ENCODE measurements at places on chromosomes 4 and X. TPM values are rescaled to one million over a fixed set of nuclear protein-coding genes. Genes with fewer than 3 reads are reported as not detected.

DNA sequence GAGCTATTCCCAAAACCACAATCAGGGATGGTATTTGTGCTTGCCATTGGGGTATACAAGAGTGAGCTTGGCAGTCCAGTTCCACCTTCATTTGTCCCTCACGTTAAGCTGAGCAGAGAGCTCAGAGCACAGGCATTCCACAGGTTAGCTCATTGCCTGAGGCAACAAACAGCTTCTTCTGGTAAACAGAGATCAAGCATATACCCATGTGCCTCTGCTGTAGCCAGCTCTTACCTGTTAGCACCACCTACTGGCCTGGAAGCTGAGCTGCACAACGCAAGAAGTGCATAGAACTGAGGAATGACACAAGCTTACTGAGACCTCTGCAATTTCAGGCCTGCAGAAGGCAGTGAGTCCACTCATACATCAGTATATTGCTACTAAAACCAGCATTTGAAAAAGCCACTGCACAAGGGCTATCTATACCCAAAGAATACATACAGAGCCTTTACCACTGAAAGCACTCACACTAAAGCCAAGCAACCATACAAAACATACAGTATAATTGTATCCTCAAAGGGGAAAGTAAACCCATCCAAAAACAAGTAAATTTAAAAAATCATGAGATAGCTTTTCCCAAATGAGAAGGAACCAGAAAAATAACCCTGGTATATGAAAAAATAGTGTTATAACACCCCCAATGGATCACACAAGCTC is 258.3 kb upstream of the GABRA2 start:
- DNase-seq = no peak

DNA sequence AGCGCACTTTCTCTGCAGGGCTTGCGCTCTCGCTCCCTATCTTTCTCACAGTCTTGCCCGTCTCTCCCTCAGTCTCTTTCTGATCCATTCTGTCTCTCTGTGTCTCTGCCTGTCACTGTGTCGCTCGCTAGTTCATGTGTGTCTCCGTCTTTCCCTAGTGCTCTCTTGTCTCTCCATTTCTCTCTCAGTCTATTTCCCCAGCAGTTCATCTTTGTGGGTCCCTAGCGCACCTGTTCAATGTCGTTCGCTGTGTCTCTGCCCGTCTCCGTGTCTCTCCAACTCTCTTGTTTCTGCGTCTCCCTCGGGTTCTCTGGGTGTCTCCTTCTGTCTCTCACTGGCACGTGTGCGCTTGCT is 1.5 kb downstream of the GPR101 start:
- no peak for DNase-seq

DNA sequence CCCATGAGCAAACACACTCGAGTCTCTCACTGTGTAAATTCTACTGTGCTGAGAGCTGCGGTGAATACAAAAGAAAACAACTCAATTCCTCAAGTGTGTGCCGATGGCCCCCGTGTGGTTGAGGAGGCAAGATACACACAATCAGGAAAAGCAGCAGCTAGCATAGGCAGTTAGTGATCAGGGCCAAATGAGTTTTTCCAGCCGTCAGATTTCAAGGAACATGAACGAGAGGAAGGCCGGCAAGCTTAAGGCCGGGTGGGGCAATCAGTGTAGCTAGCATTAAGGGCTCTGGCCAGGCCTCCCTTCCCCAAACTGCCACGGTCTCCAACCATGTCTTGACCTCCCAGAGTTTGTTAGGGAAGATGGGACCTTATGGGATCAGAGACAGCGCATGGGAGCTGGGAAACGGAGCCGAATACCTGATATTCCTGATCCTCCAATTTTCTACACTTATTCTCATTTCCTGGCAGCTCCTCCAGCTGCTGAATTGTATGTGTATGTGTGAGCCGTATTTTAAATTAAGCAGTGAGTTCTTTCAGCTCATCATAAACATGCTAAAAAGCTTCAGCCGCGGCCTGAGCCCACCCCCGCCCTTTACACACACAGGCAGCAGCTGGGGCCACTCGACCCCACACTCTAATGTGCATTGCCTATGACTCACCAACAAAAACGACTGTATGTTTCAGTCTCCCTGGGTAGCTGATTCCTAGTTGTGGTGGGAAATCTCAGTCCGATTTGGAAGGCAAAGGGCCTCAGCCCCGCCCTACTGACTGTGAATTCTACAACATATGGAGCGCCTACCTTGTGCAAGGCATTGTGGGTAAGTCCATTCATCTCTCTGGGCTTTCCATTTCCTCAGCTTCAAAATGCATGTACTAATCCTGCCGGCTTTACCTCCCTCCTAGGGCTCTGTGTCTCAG is 59.9 kb downstream of the RTL9 start:
- DNase-seq = no peak

The SLC25A53 gene
- polyA plus RNA-seq = 6.3 TPM

The ZAR1 gene
- not detected for polyA plus RNA-seq

The P2RY10 gene
- polyA plus RNA-seq = 0.17 TPM

The GPRASP1 gene
- 0.54 TPM for polyA plus RNA-seq

The SORCS2 gene
- 0.50 TPM for polyA plus RNA-seq

All from liver (tissue), 10 donors.